Panc1 (cell line): ENCODE measurements at places on chromosomes 6 and 20. TPM values are rescaled to one million over a fixed set of nuclear protein-coding genes. Genes with fewer than 3 reads are reported as not detected.
A peak's percentile ranks its signal among the peaks of the same experiment; 100 is the strongest.

MCM8 gene
- 28.3 TPM for total RNA-seq

GRCh38 chr6:63246581-63246980 is 35.3 kb downstream of the FKBP1C start:
- no peak for DNase-seq

HLA-DMB gene
- total RNA-seq, result 0.44 TPM

POPDC3 gene
- total RNA-seq, result 29.2 TPM

TUBE1 gene
- 22.3 TPM for total RNA-seq

GRCh38 chr20:45432294-45432693 is 16.4 kb downstream of the PIGT start:
- no peak for DNase-seq

DNA sequence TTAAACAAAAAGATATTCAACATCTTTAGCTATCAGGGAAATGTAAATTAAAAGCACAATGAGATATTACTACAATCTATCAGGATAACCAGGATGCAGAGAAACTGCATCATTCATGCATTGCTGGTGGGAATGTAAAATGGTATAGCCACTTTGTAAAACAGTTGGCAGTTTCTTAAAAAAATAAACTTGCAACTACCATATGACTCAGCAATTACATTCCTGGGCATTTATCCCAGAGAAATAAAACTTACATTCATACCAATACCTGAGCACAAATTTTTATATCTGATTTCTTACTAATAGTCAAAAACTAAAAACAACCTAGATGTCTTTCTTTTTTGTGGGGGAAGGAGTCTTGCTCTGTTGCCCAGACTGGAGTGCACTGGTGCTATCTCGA is 190.3 kb upstream of the TAB2 start:
- no peak for DNase-seq

DNA sequence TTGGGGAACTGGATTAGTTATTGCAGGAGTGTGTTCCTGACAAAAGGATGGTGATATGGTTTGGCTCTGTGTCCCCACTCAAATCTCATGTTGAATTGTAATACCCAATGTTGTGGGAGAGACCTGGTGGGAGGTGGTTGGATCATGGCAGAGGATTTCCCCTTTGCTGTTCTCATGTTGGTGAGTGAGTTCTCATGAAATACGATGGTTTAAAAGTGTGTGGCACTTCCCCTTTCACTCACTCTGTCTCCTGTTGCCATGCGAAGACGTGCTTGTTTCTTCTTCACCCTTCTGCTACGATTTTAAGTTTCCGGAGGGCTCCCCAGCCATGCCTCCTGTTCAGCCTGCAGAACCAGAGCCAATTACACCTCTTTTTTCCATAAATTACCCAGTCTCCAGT is 16.2 kb upstream of the TREM1 start:
- no peak for DNase-seq

DNA sequence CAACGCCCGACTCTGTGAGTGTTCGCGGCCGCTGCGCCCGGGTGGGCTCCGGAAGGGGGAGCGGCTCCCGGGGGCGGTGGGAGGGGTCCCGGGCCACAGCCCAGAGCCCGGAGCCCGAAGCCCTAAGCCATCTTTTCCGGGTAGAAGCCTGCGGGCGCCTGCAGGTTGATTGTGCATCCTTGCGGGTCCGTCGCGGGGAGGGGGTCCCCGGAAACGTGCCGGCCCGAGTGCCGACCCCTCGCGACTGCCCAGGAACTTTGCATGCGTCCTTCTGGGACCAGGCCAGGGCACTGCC is 413 bp downstream of the PTPRA start:
- DNase-seq, result no peak

DNA sequence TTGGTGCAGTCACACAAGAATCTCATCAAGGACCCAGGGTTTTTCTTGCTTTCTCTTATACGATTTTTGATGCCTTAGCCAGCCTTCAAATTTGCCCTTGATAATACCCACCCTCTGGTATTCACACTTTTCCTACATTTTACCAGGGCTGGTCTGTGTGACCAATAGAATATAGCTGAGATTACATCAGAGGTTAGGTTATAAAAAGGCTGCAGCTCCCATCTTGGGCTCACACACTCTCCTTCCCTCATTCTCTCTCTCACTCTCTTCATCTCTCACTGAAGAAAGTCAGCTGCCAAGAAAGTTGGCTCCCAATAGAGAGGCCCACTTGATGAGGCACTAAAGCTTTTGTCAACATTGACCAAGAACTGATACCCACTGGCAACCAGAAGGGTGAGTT is 4.1 kb upstream of the PNPLA1 start:
- DNase-seq, result no peak

LAMP5 gene
- not detected for total RNA-seq

- DNase-seq, result no peak
These were observed 167.1 kb upstream of the MMS22L start for GRCh38 chr6:97450087-97450486.

SCRT2 gene
- not detected for total RNA-seq

CCN6 gene
- total RNA-seq, result 3.0 TPM

GRCh38 chr20:16664020-16664419 is 65.8 kb upstream of the SNRPB2 start:
- no peak for DNase-seq

DNA sequence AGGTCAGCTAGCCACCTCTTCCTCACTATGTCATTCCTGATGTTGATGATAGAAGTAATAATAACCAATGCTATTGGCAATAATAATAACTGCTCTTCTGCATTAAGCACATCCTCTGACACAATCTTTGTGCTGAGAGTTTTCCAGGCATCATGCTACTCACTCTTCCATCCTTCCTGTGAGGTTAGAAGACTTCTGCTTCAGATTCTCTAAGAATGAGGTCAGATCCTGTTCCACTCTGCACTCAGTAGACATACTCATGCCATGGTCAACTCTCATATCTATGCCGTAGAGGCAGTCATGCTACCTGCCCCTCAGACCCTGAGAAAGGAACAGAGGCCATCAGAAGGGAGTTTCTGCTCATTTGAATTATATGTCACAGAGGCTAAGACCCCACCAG is 98.1 kb upstream of the TOP1 start:
- no peak for DNase-seq

SEL1L2 gene
- total RNA-seq, result not detected

HLA-DPA1 gene
- 0.69 TPM for total RNA-seq

DNA sequence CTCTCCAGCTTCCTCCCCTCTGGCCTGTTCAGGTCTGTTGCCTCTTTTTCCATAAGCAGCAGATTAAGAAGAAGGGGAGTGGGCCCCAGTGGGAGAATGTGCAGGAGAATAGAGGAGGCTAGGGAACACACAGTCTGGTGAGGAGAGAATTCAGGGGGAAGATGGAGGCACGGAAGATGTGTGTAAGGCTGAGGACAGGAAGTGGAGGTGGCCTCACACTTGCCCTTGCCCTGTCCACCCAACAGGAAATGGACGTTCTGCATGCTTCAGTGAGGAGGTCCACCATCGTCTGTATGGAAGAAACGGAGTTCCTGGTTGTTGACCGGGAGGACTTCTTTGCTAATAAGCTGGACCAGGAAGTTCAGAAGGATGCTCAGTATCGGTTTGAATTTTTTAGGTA is 16.0 kb downstream of the CNBD2 start:
- no peak for DNase-seq

DNA sequence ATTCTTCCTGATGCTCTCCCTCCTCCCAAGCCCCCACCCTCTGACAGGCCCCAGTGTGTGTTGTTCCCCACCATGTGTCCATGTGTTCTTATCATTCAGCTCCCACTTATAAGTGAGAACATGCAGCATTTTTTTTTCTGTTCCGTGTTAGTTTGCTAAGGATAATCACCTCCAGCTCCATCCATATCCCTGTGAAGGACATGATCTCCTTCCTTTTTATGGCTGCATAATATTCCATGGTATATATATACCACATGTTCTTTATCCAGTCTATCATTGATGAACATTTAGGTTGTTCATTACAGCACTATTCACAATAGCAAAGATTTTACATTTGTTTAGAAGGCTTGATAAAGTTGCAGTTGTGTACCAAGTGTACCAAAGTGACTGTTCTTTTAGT is 57.9 kb downstream of the KCNS1 start:
- no peak for DNase-seq

KIAA0408 gene
- 0.90 TPM for total RNA-seq

TMEM14C gene
- total RNA-seq, result 159 TPM

ARMC12 gene
- 1.4 TPM for total RNA-seq

GRCh38 chr6:3318226-3318625 is 59.5 kb downstream of the PSMG4 start:
- no peak for DNase-seq

GSTA3 gene
- total RNA-seq, result not detected

DNA sequence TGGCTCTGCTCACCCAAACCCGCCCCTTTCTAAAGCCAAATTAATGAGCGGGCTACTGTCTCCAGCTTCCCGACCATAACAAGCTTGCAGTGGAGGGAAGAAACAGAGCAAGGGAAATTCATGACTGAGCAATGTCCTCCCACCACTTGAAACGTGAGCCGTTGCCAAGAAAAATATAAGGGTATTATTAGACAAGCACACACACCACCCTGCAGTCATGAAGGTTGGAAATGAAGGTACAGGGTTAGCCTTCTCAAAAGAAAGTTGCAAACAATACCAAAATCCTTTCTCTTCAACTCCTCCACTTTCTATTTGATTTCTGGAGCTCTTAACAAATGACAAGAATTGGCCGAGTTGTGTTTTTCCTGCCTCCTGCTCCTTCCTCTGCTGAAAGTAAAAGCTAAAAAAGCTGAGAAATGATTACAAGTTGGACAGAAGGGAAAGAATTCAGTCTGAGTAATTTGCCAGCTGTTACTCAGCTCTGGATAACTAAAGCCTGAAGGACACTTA is 151.1 kb upstream of the B3GAT2 start:
- DNase-seq, result no peak

MCHR2 gene
- not detected for total RNA-seq

DNA sequence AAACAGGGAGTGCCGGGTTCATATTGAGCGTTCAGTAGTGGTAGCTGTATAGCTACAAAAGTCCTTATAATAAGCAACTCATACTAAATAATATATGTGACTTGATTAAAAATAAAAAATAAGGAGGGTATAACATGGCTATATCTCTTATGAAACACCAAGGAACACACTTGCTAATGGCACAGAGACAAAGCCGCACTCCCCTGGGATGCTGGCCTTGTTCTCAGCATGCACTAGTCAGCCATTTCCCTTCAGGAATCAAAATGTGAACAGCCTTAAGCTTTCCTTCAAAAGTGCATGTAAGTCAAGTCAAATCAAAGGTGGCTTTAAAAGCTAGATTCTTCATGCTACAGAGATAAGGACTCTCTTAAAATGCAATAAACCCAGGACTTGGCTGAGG is 9.4 kb downstream of the HMGCLL1 start:
- DNase-seq, result no peak

GRCh38 chr20:20443504-20443903 is 75.6 kb downstream of the INSM1 start:
- no peak for DNase-seq

KHDRBS2 gene
- not detected for total RNA-seq

DNA sequence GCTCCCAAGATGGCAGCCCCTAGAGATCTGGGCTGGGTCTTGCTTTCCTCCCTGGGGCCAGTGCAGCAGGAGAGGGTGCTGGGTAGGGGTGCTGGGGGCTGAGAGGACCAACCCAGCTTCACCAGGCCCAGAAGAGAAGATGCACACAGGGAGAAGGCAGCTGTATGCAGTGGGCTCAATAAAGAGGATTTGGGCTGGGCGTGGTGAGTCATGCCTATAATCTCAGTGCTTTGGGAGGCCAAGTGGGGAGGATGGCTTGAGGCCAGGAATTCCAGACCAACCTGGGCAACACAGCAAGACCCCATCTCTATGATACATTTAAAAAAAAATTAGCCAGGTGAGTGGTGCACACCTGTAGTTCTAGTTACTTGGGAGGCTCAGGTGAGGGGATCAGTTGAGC is 25.7 kb upstream of the EMILIN3 start:
- no peak for DNase-seq

DNA sequence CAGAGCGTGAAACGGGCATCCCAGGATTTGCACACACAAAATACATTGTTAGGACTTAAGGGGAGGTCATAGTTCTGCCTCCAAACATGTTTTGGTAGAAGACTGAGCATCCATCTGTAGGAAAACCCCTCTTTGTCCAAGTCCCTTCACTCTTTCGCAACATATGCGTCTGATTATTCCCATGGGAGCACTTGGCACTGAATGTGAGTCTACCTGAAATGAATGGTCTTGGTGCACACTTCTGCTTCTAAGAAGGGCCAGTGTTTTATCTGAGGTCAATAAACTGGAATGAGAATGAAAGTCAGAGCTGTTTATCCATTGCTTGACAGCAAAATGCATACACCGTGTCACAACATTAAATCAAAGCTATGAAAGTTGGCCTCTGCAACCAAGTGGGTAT is 33.0 kb downstream of the GJA10 start:
- no peak for DNase-seq

DNA sequence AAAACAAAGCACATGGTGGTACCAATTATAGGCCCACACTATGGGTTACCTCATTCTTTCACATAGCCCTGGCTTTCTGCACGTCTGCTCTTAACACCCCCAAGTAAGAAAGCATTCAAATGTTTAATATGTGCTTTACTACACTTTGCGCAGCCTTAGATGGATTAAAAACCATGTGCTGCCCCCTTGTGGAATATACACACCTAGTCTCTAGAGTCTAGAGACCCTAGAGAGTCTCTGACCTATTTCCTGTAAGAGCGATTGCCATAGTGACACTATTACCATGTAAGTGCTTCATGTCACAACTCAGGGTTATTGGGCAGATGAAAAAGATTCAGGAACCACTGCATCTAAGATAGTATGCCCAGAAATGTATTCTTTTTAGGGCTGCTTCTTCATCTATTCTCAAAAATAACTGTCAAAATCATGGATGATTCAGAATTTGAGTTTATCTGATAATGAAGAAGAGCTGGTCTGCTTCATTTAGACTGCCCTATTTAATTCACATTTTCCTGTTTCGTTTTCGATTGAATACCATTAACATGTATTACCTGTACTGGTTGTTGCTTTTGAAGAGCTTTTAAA is 186.3 kb downstream of the ADGB start:
- DNase-seq, result peak; percentile 20

HRH3 gene
- total RNA-seq, result 0.10 TPM

GRCh38 chr6:29813809-29814208 is 13.8 kb upstream of the HLA-G start:
- no peak for DNase-seq

DNA sequence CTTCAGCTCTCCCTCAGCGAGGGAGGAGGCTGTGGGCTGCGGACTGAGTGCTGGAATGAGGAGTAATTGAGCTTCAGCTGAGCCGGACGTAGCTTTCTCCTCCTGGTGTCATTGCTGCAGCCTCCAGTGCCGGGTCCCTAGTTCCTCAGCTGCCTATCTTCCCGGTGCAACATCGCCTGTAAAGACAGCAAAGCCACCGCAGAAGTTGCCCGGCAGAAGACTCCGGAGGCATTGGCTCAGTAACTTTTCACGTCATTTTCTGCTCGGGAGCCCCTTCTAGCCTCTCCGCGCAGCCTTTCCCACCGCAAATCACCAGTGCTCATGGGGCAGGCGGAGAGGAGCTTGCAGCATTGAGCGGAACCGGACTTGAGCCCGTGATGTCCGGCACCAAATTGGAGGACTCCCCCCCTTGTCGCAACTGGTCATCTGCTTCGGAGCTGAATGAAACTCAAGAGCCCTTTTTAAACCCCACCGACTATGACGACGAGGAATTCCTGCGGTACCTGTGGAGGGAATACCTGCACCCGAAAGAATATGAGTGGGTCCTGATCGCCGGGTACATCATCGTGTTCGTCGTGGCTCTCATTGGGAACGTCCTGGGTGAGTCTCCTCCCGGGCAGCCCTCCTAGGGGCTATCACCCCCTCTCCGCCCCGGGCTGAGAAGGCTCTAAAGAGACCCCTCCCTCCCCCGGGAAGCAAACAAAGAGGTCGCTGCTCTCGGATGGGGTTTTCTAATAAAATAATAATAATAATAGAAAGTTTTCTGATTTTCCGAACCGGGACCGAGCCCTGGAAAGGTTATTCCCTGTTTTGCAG is at the start of gene HCRTR2:
Gene HCRTR2, plus strand, starts transcription at position 305 of the 816 bp plus-strand sequence. Its CDS starts 73 bp downstream, at position 378.
- no peak for DNase-seq

GRCh38 chr6:36598739-36599318 is 4.7 kb downstream of the SRSF3 start:
- no peak for DNase-seq
